ENCODE measurements at places on chromosomes 1 and 21.

DNA sequence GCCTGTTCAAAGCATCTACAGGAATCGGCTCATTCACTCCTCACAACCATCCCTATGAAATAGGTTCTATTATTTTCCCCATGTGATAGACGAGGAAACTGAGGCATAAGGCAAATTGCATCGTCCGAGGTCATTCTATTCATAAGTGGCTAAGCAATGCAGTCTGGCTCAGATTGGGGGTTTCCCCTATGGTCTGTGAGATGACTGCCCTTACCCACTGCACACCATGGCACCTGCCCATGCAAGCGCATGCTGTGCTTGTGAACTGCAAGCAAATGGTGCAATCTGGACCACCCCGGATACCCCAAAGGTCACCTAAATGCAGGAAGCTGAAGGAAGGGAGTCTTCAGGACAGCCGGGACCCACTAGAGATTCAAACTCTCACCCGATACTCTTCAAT is 123.4 kb upstream of the SOD1 start:
- DNase-seq: no peak

DNA sequence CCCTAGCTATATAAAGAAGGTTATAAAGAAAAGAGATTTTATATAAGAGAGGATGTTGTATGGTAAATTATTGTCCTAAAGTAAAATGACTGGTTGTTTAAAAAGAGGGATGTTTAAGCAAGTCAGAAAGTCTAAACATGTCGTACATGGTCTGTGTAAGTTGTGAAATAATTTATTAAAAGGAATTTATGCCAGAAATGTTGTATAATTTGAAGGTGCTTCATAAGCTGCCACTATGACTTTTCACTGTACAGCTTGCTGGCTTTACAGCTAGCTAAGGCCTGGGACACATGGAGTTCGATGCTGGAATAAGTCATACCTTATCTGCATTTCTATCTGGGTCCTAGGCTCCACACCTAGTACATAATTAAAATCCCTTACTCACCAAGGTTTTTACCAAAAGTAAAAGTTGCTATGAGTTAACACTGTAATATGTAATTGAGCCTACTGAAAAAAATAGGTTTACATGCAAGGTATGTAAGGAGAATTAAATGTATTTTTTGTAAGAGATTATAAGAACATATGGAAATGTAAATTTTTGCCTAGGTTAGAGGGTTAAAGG is 59.0 kb upstream of the EDEM3 start:
- no peak for DNase-seq

DNA sequence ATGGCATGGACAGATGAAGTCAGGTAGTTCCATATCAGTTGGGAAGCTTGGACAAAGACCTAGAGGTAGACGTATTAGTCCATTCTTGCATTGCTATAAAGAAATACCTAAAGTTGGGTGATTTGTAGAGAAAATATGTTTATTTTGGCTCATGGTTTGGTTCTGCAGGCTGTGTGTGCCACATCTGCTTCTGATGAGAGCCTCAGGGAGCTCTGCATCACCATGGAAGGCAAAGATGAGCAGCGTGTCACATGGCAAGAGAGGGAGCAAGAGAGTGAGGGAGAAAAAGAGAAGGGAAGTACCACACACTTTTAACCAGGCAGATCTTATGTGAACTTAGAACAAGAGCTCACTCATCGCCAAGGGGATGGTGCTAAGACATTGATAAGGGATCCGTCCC is 9.0 kb downstream of the TSACC start:
- no peak for DNase-seq

DNA sequence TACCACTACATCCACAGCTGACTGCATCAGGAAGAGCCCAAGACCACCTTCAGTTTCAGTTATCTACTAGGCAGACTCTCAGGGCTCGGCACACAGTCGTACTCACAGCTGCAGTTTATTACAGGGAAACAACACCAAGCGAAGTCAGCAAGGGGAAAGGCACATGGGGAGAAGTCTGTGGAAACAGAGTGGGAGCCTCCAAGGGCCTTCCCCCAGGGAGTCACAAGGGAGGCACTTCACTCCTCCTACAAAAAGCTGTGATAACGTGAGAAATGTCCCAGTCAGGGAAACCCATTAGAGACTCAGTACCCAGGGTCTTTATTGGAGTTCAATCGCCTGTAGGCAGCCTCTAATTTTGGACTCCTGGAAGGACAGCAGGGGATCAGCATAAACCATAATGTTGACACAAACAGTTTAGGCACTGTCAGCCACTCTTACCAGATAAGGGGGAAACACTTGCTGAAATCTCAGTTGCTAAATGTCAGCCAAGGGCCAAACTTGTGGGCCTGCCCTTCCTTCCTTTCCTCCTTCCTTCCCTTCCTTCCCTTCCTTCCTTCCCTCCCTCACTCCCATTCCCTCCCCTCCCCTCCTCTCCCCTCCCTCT is 444.0 kb downstream of the SMYD3 start:
- DNase-seq: no peak

- DNase-seq: no peak
Measured at GRCh38 chr1:88741413-88741812, 57.3 kb downstream of the PKN2 start.

DNA sequence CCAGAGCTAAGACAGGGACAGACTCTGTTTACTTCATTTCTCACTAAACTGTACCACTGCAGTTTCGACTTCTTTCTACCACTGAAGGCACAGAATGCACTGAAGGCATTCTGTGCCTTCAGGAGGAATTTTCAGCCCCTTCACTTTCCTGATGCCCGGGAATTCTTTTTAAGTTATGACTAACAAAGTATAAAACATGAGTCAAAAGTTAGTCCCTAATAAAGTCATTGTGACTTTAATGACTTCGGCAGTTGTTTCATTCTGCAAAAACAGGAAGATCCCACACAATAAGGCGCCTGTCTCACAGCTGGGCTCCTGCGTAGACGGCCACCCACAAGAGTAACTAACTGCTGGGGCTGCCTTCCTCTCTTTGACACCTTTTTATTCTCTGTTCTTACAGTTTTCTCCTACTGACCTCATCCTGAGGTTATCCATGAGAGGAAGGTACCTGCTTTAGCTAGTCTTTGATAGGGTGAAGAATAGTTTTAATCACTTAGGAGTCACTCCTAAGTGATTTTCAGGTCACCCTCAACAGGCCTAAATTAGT is 183.9 kb upstream of the SGIP1 start:
- DNase-seq: no peak

- DNase-seq: no peak
Measured at GRCh38 chr1:75901371-75901770, 30.8 kb downstream of the ASB17 start.

- DNase-seq: no peak
Measured at GRCh38 chr1:226128487-226129075, 58.0 kb downstream of the ACBD3 start.

DNA sequence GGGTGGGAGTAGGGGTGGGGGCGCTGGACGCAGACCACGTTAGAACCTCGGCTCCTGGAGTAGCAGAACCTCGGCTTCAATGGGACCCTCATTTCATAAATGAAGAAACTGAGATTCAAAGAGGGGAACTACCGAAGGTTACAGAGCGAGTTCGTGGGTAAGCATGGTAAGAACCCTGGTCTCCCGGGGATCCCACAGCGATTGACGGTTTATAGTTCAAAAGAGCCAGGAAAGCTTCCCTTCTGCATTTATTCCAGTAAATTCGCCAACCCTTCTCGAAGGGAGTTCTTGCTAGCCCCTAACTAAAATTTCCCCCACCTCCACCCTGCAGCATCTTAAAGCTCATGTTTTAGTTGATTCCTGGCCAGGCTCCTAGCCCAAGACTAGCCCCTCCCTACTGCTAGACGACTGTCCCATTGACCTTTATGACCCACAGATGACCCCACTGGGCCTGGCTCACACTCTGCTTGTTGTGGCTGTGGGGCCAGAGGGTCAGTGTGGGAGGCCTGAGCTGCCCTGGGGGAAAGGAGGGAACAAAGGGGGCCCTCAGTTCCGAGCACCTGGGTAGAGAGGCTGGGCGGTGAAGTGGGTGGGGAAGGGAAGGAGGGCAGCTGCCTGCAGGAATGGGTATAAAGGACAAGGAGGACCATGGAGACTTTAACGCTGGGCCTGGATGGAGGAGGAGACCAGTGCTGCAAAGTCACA is 558 bp upstream of the KIF21B start:
- no peak for DNase-seq

DNA sequence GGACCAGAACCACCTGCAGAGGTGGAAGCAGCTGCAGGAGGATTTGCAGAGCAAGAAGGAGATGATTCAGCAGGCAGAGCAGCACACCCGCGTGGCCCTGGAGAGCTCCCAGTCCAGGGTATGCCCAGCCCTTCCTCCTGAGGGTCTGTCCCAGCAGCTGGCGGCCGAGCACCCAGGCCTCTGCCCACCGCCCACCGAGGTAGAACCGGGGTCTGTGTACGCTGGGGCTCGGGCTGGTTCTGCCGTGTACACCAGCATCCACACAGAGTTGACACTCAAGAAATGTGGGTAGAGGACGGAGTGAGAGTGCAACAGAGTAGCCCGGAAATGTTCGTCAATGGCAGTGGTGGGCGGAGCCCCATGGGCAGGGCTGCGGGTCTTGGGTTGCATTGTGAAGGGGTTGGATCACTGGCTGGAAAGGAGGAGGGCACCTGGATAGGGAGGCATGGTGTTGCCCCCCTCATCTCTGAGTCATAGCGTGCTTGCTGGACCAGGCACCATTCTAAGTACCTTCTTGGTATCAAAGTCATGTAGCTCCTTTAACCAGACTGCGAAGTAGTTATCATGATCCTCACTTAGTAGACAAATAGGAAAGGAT is 5.1 kb upstream of the SMIM1 start:
- no peak for DNase-seq

DNA sequence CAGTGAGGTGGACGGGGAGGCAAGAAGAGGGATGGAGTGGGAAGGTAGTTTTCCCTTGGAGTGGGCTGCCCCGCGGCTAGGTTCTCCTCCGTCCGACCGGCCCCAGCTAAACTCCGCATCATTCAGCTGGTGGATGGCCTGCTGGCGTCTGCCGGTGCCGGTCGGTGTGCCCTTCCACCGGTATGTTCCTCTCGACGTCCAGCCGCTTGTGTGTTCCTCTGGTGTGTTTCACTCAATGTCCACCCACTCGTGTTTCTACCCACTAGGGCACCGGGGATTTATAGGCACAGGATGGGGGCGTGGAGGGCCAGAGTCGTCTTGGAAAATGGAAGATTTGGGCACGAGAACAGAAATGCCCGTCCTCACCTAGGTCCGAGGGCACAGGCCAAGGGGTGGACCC is 931.7 kb upstream of the B3GALT2 start:
- no peak for DNase-seq

DNA sequence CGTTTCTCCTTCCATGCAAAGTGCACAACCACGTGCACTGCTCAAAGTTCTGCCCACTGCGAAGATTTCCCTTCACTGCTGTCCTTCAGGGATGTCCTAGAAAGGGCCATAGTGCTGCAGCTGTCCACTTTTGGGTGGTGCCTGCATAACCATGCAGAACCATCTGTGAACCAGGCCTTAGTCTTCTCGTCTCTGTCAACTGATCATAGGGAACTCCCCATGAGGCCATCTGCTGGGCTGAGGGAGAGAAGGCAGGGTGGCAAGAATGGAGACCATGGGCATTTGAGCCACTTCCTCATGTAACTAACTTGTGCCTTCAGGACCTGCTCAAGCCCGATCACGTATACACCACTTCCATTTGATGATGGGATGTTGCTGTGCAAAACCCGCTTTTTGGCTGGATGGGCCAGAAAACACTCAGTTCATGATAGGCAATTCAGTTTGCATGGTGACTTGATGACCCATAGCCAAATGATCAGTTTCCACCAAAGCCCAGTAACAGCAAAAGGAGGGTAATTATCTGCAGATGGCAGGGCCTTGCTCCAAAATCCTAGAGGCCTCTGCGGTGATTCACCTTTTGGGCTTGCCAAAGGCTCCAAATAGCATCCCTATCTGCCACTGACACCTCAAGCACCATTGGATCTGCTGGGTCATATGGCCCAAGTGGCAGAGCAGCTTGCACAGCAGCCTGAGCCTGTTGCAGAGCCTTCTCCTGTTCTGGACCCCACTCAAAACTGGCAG is 9.5 kb downstream of the ST6GALNAC5 start:
- DNase-seq: no peak

GRCh38 chr1:7150724-7151280 is 365.5 kb downstream of the CAMTA1 start:
- DNase-seq: no peak

DNA sequence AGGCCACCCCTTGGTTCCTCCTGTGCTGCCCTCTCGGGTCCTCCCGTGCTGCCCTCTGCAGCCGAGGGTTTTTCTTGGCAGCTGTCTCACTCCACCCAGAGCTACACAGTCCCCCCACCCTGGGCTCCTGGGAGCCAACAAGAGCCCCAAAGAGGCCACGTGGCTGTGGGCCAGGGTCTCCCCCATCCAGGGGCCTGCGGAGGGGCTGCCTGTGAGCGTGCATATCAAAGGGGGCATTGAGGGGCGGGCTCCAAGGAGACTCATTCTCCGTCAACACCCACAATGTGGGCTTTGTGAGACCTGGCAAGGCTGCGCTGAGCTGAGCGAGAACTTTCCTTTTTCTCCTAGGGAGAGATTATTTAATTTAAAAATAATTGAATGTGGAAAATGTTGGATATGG is 108.7 kb upstream of the ARHGEF16 start:
- DNase-seq: no peak

- DNase-seq: no peak
Measured at GRCh38 chr1:50959303-50959912, 659 bp downstream of the FAF1 start.

DNA sequence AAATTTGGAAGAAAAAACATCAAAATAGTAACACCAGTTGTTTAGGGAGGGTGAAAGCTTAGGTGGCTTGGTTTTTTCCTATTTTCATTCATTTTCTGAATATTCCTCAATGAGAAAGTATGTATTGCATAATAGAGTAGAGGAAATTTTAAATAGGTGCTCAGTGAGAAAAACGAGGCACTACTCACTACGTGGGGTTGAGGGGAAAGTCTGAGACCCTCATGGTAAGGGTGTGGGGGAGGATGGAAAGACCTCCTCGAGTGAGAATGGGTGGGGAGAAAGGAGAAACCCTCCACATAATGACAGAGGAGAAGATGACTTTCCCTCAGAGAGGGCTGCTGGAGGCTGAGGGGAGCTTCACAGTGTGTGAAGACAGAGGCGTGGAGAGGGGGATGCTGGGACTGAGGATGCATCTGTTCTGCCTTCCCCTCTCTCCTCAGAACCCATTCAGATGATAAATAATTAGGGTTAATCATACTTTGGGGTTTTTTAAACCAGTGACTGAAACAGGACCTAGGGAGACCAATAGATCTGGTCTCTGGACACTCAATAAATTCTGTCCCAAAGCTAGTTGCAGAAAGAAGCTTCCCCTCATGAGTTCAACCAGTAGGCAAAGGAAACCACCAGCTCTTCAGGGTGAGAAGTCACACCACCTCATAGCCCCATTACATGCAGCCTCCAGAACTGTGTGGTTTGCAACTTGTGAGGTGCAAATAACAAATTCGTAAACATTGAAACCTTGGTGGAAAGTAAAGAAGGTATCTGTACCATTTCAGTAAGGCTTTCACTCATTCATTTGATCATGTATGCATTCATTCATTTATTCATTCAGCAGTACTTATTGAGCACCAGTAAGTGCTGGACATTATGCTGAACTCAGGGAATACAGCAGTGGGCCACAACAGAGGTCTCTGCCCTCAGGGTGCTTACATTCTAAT is 17.1 kb downstream of the SLAMF7 start:
- no peak for DNase-seq
